ENCODE measurements at places on chromosomes 16 and 17. TPM values are rescaled to one million over a fixed set of nuclear protein-coding genes. Genes with fewer than 3 reads are reported as not detected.

The ECI1 gene
- 33.4 TPM for total RNA-seq

The SEPTIN12 gene
- total RNA-seq: not detected

The UMOD gene
- total RNA-seq: not detected

The MGAT5B gene
- 4.4 TPM for total RNA-seq

The MEOX1 gene
- total RNA-seq: 0.47 TPM

The KREMEN2 gene
- total RNA-seq: not detected

The BRICD5 gene
- 7.6 TPM for total RNA-seq

The ATP2C2 gene
- not detected for total RNA-seq

The SPN gene
- total RNA-seq: 381 TPM

The CTRL gene
- total RNA-seq: 9.5 TPM

The ABCA8 gene
- total RNA-seq: not detected

The TMEM94 gene
- 82.3 TPM for total RNA-seq

The ABCA10 gene
- total RNA-seq: 0.66 TPM

The GIT1 gene
- 61.3 TPM for total RNA-seq

The CNTNAP1 gene
- 2.2 TPM for total RNA-seq

The AHSP gene
- not detected for total RNA-seq

The TMIGD1 gene
- not detected for total RNA-seq

The NLGN2 gene
- 1.5 TPM for total RNA-seq

The MT1F gene
- total RNA-seq: 25.2 TPM

The RAB26 gene
- not detected for total RNA-seq

The LYRM1 gene
- 26.7 TPM for total RNA-seq

The CHD9NB gene
- total RNA-seq: 0.46 TPM

The PYCARD gene
- 98.3 TPM for total RNA-seq

The CFAP119 gene
- 1.6 TPM for total RNA-seq

The ZNF385C gene
- total RNA-seq: not detected

The MAZ gene
- total RNA-seq: 353 TPM

The NAGPA gene
- total RNA-seq: 14.5 TPM
